ENCODE measurements at places on chromosomes 4 and X. TPM values are rescaled to one million over a fixed set of nuclear protein-coding genes. Genes with fewer than 3 reads are reported as not detected.

- no peaks in the 10 kb centered on the region for H3K36me3 ChIP-seq
- H3K27me3 ChIP-seq: no peaks in the 10 kb centered on the region
- DNase-seq: no peak
Measured at GRCh38 chr4:37682701-37683401, 3.3 kb downstream of the RELL1 start.

- H3K36me3 ChIP-seq: no peaks in the 10 kb centered on the region
- H3K4me1 ChIP-seq: peaks cover 4% of the 10 kb centered on the region
- H3K4me3 ChIP-seq: peak within 1 kb of the TSS; percentile 61
- H3K27ac ChIP-seq: peak within 1 kb of the TSS; percentile 82
Measured at GRCh38 chrX:102712216-102712966, at the start of gene GPRASP2. Gene GPRASP2 (plus strand): TSS chrX:102712448. CDS start chrX:102714870, 2,422 bp downstream.

- H3K4me1 ChIP-seq: no peaks in the 10 kb centered on the region
- no peak for DNase-seq
- H3K27me3 ChIP-seq: no peaks in the 10 kb centered on the region
- no peak overlapping the region for H3K4me3 ChIP-seq
Measured at GRCh38 chr4:108056418-108056817, 66.7 kb downstream of the HADH start.

DNA sequence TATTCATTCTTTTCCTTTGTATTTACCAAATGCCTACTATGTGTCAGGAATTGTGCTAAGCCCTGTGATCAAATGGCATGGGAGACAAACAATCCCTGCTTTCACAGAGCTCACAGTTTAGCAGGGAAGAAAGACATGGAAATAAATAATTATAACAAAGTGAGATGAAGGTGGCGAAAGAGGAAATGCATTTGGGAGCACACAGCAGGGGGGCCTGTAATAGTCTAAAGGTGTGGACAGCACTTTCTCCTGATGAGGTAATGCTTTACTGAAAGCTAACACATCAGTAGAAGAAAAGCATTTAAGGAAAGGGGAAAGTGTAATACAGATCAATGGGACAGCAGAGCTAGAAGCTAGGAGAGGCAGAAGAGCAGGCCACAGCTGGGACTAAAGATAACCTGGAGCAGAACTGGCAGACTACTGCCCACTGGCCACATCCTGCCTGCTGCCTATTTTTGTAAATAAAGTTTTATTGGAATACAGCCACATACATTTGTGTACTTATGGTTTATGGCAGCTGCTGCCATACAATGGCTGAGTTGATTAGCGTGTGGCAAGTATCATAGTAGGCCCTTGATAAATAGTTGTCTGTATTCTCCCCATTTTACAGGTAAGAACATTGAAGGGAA is 67.1 kb upstream of the TAPT1 start:
- no peak for DNase-seq
- H3K27ac ChIP-seq: no peak overlapping the region
- H3K4me1 ChIP-seq: no peaks in the 10 kb centered on the region
- no peak overlapping the region for H3K4me3 ChIP-seq

DNA sequence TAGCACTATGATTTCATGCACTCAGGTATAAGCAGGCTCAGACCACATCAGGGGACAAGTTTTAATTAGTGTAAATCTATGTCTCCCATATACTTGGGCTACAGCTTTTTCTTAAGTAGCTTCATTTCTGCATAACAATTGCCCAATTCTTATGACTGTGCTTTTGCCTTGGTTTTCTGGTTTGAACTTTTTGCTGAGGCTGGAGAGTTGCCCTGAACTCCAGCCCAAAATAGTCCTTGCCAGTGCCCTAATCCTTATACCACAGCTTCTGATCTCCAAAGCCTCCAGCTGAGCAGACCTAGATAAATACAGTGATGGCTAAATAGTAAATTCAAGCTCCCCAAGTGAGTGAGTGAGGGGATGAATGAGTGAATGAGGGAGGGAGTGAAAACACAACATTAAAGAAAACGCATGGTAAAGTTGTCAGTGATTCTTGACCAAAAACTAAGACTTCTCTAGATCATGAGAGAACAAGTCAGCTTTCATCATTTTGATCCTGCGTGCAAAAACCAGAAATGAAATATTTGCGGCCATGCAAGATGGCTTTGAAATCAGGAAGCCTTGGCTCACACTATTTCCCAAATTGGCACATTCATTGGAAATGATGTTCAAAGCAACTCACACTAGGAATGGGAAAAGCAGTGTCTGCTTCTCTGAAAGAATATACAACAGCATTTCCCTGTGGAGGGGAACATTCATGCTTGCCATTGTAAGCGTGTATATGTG is 437.1 kb upstream of the CTSO start:
- no peaks in the 10 kb centered on the region for H3K27me3 ChIP-seq
- no peak overlapping the region for H3K27ac ChIP-seq
- no peak overlapping the region for H3K4me3 ChIP-seq
- H3K36me3 ChIP-seq: no peaks in the 10 kb centered on the region
- no peaks in the 10 kb centered on the region for H3K4me1 ChIP-seq

DNA sequence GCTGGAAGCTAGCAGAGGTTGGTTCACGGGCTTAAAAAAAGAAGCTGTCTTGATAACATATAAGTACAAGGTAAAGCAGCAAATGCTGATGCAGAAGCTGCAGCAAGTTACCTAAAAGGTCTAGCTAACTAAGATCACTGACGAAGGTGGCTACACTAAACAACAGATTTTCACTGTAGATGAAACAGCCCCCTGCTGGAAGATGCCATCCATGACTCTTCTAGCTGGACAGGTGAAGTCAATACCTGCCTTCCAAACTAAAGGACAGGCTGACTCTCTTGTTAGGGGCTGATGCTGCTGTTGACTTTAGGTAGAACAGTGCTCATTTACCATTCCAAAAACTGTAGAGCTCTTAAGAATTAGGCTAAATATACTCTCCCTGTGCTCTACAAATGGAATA is 99.5 kb downstream of the FBXW7 start:
- H3K36me3 ChIP-seq: no peaks in the 10 kb centered on the region
- no peaks in the 10 kb centered on the region for H3K27me3 ChIP-seq
- no peak overlapping the region for H3K4me3 ChIP-seq
- no peak overlapping the region for H3K27ac ChIP-seq
- no peaks in the 10 kb centered on the region for H3K4me1 ChIP-seq

DNA sequence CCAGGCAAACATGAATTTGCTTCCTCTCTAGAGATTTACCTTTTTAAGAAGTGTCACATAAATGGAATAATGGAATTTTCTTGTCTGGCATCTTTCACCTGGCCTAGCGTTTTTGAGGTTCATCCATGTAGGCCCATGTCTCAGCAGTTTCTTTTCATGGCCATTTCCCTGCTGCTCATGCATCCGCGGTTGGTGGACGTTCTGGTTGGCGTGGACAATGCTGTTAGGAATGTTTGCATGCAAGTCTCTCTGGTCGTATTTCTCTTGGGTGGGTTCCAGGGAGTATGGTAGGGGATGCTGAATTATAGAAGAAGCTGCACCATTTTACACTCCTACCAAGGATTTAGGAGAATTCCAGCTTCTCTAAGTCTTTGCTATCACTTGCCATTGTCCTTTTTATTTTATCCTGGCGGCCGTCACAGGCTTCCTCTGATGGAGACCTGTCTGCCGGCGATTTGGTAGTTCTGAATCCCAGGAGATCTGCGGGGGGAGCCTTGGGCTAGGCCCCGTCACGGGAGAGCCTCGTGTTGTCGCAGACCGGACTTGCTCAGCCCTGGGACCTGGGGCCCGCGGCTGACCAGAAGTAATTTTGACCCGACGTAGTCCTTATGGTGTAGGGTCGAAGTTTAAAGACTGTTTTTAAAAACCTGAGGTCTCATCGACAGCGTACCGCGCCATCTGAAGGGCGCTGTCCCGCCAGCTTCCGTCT is 56.9 kb upstream of the TADA2B start:
- no peaks in the 10 kb centered on the region for H3K36me3 ChIP-seq
- H3K4me3 ChIP-seq: peak overlapping the region; percentile 76
- no peaks in the 10 kb centered on the region for H3K27me3 ChIP-seq
- H3K27ac ChIP-seq: peak overlapping the region; percentile 94

GRCh38 chrX:110421500-110422455 is 63.1 kb downstream of the RTL9 start:
- H3K27ac ChIP-seq: no peak overlapping the region
- H3K4me1 ChIP-seq: no peaks in the 10 kb centered on the region
- H3K27me3 ChIP-seq: no peaks in the 10 kb centered on the region
- no peak overlapping the region for H3K4me3 ChIP-seq
- no peak for DNase-seq

DNA sequence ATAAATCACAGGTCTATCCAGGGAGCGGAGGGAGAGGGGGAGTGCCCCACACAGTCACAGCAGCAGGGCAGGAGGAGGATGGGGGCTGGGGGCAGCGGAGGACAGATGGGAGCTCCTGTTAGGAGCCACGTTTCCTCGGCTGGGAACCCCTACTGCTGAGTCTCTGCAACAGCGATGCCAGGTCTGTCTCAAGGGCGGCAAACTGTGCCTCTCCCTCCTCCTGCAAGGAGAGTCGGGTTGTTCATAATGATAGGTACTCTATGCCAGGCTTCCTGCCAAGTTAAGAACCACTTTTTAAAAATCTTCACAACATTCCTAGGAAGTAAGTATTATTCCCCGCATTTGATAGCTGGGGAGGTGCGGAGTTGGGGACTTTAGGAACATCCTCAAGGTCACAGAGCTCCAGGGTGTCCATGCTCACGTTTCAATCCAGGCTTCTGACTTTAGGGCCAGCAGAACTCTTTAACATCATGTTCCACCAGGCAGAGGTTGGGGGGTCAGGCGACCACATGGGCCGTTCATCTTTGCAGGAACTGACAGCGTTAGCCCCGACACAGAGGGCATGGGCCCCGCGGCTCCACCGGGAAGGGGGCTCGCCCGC is 98.3 kb upstream of the MAML3 start:
- H3K27ac ChIP-seq: peak overlapping the region; percentile 91
- no peaks in the 10 kb centered on the region for H3K27me3 ChIP-seq
- peaks cover 37% of the 10 kb centered on the region for H3K4me1 ChIP-seq
- peak; percentile 75 for DNase-seq
- H3K36me3 ChIP-seq: no peaks in the 10 kb centered on the region
- H3K4me3 ChIP-seq: peak overlapping the region; percentile 65

DNA sequence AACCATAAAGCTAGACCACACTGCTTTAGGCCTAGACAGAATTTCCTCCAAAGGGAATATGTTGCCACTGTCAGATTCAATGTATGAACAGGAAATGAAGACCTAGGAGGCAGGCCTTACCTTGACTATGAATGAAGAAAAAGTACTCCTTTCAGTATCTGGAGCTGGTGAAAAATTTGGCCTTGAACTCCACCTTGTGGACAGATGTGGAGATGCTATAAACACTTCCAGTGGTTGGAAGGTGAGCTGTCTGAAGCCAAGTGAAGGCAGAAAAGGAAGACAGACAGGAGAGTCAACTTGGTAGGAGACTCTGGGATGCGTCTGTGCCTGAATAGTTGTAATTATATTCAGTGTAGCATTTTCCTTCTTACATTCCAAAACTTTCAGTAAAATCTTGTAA is 17.2 kb downstream of the SPIN3 start:
- no peaks in the 10 kb centered on the region for H3K36me3 ChIP-seq
- H3K4me1 ChIP-seq: no peaks in the 10 kb centered on the region
- no peak for DNase-seq
- no peaks in the 10 kb centered on the region for H3K27me3 ChIP-seq

HSFX3 gene
- total RNA-seq: not detected

ATOH1 gene
- total RNA-seq: not detected

ASB12 gene
- total RNA-seq: not detected

TLR10 gene
- total RNA-seq: not detected

MXRA5 gene
- 5.4 TPM for total RNA-seq

PLXNA3 gene
- 3.1 TPM for total RNA-seq

CSAG1 gene
- not detected for total RNA-seq

ASB5 gene
- total RNA-seq: 14.3 TPM

SERPINA7 gene
- total RNA-seq: not detected

All from sigmoid colon (tissue), 7 donors.